HepG2 (cell line): ENCODE measurements at places on chromosomes 4 and X. TPM values are rescaled to one million over a fixed set of nuclear protein-coding genes. Genes with fewer than 3 reads are reported as not detected.

Gene NAP1L3
- total RNA-seq = 0.10 and 0.13 TPM in 2 replicates

DNA sequence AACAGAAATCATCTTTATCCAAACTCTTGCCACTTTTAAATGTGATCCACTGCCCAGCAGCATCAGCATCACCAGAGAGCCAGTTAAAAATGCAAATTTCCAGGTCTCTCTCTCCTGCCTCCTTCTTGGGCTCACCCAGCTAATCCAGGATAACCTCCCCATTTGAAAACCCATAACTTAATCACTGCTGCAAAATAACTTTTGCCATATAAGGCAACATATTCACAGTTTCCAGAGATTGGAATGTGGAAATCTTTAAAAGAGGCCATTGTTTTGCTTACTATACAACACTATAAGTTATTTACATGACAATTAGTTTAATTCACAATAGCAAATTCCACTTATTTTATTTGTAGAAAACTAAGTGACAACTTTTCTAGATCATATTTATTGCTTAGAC is 4.8 kb upstream of the EXOSC9 start:
- DNase-seq = no peak

Gene ZXDA
- not detected in 2 replicates for total RNA-seq

- DNase-seq = peak; percentile 16
Observed at GRCh38 chrX:154840856-154841255, 6.4 kb upstream of the SMIM9 start.

DNA sequence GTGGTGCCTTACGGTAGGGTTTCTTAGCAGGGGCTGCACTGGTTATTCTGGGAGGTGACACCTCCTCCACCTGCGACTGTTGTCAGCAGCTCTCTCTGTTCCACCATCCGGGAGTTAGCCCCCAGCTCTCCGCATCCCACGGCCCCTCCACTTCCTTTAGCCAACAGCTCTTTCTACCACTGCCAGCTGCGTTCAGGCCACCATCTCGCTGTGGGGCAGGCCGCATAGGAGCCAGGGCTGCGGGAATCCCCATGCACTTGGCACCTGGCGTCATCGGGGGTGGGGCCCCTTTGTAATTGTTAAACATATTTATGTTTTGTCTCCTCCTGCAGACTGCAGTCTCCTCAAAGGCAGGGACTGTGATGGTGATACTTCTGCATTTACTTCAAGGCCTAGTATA is 480.2 kb downstream of the SMARCA1 start:
- no peak for DNase-seq

DNA sequence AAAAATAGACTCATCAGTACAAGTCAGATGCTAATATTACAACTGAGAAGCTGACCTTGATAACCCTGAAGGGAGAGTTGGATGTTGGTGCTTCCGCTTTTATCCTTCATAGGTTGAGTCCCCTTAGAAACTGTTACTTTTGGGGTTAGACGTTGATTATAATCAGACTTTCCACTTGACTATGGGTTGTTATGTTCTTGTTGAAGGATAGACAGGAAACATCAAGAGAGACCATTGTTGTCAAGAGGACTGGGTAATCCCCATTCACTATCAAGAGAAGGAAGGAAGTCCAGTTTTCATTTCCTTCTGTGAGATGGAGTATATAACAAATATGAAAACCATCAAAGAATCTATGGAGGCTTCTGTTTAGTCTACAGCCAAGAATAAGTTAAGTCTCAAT is 229.9 kb upstream of the AFF2 start:
- DNase-seq = no peak

DNA sequence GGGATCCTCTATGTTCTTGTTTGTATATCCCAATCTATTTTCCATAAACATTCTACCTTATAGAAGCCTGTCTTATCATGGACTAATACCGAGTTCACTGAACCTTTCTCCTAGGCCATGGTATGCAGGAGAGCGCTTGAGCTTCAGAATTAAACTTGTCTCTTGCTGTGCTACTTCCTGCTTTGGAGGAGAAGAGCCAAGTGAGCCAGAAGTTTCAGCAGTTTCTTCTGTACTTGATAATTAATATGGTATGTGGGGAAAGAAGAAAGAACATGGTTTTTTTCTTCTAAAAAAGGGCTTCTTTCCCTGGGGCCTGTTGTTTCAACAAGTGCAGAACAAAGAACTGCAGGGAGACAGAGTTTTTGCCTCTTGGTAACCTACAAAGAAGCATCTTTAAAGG is 172.8 kb downstream of the ATG4A start:
- peak; percentile 49 for DNase-seq

Gene FUNDC2
- total RNA-seq = 65.3 and 81.6 TPM in 2 replicates

Gene GBA3
- total RNA-seq = 0.15 and 0.18 TPM in 2 replicates

DNA sequence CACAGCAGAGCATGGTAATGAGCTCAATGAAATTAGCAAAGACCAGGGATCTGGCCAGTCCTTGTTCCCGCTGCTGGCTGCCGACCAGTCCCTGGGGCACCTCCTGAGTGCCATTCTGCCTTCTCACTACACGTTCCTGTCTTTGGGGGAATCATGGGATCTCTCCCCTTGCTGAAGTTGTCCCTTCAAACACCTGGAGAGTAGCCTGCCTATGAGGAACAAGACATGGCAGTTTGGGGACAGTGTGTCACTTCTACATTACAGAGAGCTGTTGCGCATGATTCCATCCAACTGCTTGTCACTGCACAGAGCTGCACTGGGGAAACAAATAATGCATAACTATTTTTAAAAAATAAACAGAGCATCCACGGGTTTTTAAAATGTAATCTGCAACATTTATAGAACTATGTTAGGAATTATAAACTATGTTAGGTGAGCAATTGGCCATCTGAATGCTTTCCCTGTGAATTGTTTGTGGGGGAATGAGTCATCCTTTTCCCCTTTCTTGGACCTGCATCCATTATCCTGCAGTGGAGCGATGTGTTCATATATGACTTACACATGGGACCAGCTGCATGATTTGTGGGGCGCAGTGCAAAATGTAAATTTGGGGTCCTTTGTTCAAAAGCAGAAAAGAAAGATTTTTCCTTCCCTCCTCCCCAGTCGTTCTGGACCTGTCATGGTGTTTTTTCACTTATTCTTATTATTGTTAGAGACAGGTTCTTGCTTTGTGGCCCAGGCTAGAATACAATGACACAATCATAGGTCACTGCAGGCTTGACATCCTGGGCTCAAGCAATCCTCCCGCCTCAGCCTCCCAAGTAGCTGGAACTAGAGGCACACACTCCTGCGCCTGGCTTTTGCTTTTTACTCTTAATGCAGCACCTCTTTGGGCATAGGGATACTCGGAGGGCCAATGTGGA is 115.0 kb upstream of the TBL1X start:
- no peak for DNase-seq

DNA sequence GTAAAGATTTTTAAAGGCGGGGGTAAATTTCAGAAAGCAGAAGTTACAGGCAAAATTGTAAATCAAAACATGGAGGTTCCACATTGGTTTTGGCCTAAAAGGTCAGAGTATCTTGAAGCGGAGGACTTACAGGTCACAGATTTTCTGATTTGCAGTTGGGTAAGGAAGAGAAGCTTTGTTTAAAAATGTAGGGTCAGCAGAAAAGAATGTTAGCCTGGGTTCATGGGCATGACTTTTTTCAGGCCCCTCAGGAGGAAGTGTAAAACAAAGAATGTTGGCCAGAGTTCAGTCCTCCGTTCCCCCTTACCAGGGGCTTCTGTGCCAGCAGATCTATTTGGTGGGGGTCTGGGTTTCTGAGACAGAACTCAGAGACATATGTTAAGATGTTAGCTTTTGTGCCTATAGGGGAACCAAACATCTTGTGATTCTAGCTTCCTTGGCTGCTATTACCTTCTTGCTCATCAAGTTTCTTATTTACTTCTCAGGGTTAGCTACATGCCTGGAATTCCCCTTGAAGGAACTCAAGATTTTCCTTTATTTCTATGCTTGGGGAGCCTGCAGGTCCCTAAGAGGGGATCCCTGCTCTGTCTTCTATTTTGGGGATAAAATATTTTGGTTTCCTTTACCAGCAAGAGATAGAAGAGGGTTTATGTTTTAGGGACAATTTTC is 160.3 kb downstream of the ANK2 start:
- DNase-seq = no peak

DNA sequence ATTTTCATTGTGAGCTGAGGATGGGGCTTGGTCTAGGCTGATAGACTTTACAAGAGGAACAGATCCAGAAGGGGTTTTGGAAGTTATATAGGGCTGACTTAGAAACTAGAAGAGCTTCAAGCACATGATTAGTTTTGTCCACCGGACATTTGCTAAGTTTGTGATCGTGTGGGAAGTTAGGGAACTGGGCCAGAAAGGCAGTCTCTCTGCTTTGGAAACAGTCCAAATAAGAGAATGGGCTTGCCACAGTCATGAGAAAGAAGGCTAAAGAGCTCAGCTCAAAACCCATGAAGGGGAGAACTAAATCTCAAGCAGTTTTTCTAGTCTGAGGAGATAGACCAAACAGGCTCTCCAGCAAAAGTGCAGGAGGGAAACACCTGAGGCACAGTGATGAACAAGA is 67.8 kb downstream of the ZNF674 start:
- DNase-seq = no peak

DNA sequence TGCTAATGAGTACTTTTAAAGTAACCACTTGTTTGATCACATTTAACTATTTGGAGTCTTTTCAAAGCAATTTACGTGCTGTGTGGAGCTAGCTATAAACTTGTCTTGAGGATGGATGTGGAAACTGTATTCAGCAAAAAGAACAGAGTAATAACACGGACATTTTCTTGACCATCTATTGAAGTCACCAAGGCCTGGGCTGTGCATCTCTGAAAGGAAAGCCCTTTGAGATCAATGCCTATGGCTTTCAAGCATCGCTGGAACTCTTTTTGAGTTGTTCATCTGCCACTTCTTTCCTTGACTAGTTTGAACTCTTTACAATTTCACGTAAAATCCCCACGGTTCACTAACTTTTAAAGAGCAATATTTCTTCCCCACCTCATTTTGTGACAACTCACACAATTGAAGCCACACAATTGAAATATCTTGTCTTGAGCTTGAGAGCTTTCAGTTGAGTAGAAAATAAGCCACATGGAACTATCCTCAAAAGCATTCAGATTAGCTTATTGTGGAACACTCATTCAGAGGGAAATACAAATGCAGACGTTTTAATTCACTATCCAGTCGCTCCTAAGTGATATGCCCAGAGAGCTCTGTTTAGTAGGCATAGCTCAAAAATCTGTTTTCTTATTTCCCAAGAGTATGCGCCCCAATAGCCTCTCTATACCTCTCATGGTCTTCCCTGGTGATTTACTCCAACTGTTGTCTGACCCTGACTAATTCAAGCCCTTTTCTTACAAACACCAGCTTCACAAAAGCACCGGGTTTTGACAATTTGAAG is 134.9 kb upstream of the SLITRK2 start:
- DNase-seq = no peak

Gene ALB
- total RNA-seq = 10,101 and 22,625 TPM in 2 replicates

DNA sequence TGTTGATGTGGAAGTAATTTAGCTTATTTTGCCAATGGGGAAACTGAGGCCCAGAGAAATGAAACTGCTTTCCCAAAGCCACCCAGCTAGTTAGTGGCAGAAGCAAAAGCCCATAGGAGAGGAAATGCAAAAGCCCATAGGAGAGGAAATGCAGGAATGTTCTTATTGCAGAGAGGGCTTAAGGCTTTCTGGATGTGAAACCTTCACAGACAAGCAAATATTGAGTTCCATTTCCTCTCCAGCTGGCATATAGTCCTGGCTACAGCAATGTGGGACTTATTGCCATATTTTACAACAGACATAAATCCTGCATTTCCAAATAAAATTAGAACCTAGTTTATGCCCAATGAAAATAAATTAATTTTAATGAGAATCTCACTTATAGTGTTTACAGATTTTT is 69.7 kb downstream of the TMEM154 start:
- DNase-seq = no peak

- no peak for DNase-seq
Observed at GRCh38 chr4:14893713-14894112, 108.6 kb upstream of the CPEB2 start.

- no peak for DNase-seq
Observed at GRCh38 chr4:88746206-88746605, 48.6 kb upstream of the NAP1L5 start.

DNA sequence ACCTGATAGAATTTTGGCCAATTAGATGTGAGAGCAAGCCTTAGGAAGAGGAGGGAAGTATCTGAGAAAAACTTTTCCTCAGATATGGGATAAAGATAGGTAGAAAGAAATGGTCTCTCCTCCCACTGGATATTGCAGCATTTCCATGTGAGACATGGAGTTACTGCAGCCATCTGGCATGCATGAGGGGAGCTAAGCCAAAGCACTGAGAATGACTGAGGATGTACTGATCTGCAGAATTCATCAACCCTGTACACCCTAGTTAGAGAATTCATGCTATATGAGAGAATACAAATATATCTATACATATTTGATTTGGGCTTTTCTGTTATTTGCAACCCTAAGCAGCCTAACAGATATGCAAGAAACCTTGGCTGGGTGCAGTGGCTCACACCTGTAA is 52.5 kb upstream of the RPL34 start:
- no peak for DNase-seq

- no peak for DNase-seq
Observed at GRCh38 chr4:147479376-147479775, 1.5 kb upstream of the EDNRA start.

DNA sequence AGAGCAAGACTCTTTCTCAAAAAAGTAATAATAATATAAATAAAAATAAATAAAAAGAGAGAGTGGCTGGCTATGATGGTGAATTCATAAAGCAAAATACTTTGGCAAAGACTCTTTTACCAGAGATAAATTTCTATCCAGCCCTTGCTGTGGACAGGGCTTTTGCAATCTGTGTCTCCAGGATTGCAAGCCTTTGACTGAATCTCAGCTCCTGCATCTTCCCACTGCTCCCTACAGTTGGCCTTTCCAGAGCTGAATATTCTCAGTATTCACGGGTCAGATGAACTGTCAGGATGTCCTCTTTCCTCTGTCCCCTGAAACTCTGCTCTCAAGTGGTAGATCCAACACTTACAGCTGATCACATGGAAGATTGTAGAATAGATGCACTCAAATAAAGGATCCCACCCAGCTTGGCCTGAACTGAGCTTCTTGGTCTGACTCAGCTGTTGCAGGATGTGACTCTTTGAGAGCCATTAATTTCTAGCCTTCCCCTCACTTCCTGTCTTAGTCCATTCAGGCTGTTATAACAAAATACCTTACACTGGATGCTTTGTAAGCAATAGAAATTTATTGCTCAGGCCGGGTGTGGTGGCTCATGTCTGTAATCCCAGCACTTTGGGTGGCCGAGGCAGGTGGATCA is 123.4 kb upstream of the GUCY1A1 start:
- DNase-seq = no peak

DNA sequence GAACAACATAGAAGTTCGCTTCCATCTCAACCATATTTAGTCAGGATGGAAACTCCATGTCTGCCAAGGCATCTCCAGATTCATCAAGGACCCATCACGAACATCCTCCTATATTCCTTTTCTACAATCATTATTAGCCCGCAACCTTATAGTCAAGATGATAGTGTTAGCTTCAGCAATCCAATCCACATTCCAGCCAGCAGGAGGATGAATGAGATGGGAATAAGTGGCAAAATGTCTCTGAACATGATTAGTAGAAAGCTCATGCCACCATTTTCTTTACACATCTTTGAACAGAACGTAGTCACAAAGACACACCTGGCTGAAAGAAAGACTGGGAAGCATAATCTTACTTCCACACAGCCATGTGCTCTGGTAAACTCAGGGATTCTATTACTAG is 18.6 kb upstream of the NR0B1 start:
- DNase-seq = no peak
